Colonic mucosa (tissue), 4 donors: ENCODE measurements at places on chromosomes 11 and 22. TPM values are rescaled to one million over a fixed set of nuclear protein-coding genes. Genes with fewer than 3 reads are reported as not detected.

The EHF gene
- 289 TPM for total RNA-seq

The CCDC188 gene
- 0.32 TPM for total RNA-seq

The ALDH3B1 gene
- 17.7 TPM for total RNA-seq

The SDHD gene
- total RNA-seq = 274 TPM

The INSC gene
- 1.6 TPM for total RNA-seq

The B3GAT3 gene
- total RNA-seq = 37.7 TPM

The HBE1 gene
- total RNA-seq = not detected

The DNAJB7 gene
- 0.12 TPM for total RNA-seq

The OR6T1 gene
- not detected for total RNA-seq

The MUC15 gene
- not detected for total RNA-seq

The SPTBN2 gene
- 3.7 TPM for total RNA-seq

The DCHS1 gene
- 8.3 TPM for total RNA-seq

The ZFP91 gene
- 92.0 TPM for total RNA-seq

The OR10A2 gene
- not detected for total RNA-seq

The PDGFB gene
- 5.6 TPM for total RNA-seq
